Adrenal gland (tissue), 19 donors: ENCODE measurements at places on chromosomes 11 and 22. TPM values are rescaled to one million over a fixed set of nuclear protein-coding genes. Genes with fewer than 3 reads are reported as not detected.
A peak's percentile ranks its signal among the peaks of the same experiment; 100 is the strongest.

ACTN3 gene
- not detected for total RNA-seq

USP2 gene
- total RNA-seq = 9.6 TPM

HBB gene
- total RNA-seq = 1.1 TPM

PAX6 gene
- 0.55 TPM for total RNA-seq

NXPE2 gene
- total RNA-seq = not detected

SUSD2 gene
- total RNA-seq = 41.6 TPM

FOLR3 gene
- 0.88 TPM for total RNA-seq

SRSF8 gene
- total RNA-seq = 42.5 TPM

UCP3 gene
- 0.55 TPM for total RNA-seq

XKR3 gene
- not detected for total RNA-seq

GPR152 gene
- total RNA-seq = not detected

FBLN1 gene
- total RNA-seq = 113 TPM

OVOL1 gene
- total RNA-seq = not detected

PLAAT3 gene
- total RNA-seq = 48.3 TPM

- DNase-seq = no peak
Observed at GRCh38 chr11:105429096-105429910, 180.6 kb upstream of the GRIA4 start.

DNA sequence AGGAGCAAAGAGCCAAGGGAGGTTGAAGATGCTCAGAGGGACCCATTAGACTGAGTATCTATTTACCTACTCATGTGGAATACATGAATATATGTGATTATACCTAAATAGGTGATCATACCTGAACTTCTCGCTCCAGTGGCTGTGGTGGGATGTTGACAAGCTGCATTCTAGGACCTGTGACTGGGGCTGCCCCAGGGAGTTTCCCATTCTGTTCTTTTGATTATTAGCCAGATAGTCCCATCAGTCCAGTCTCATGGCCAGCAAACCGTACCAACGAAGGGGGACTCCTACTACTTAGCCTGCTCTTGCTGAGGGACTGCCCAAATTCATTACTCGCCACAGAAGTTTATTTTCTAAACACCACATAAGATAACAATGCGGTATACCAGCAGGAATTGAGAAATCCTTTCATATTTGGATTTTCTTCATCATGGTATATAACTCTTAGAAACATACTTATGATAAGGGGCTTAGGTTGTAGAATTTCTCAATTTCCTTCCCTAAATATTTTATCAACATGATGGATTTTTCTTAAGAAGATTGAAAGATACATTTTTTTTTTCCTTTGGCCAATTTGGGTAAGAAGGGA is 273.9 kb downstream of the NTM start:
- DNase-seq = no peak

DNA sequence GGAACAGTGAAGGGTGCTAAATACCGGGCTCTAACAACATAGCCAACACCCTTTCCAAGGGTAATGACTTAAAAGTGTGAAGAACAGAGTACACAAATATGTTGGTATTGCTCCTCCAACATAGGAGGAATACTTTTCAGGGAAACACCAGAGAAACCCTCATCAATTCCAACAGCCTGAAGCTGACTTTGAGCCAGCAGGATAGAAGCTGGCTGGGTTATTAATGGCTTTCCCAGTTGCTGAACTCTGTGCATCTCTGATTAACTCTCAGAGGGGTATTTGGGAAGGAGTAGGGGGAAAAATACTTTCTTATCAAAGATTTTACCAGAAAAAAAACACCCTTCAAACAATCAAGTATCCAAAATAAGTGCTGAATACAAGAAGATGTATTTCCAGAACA is 95.6 kb downstream of the AMBRA1 start:
- DNase-seq = no peak

DNA sequence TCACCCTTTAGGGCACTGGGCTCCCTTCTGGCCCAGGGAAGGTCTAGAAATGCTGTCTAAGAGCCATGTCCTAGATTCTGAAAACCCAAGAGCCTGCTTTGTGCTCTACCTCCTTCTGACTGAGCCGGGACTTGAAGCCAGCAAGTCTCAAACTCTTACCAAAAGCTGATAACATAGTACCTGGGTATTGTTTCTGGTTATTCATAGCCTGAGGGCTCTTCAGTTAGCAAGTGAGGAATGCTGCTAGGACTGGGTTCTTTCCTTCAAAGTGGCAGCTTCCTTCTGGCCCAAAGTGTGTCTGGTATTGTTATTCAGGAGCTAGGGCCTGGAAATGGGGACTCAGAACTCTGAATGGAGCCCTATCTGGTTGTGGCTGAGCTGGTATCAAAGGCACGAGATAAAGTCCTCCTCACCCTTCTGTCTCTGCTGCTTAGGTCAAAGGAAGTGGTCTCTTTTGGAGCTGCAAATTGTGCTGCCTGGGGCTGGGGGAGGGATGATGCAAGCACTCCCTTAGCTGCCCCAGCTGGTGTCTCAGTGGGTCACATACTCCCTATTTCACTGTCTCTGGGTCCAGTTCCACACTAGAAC is 696.0 kb upstream of the CCDC179 start:
- DNase-seq = no peak

- DNase-seq = no peak
Observed at GRCh38 chr22:47806894-47807293, 1044.4 kb downstream of the TBC1D22A start.

DNA sequence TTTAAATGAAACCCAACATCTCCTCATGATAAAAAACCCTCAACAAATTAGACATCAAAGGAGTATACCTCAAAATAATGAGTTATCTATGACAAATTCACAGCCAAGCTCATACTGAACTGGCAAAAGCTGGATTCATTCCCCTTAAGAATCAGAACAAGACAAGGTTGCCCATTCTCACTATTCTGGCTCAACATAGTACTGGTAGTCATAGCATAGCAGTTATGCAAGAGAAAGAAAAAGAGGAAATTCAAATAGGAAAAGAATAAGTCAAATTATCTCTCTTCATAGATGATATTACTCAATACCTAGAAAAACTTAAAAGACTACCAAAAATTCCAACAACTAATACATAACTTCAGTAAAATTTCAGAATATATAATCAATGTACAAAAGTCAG is 29.4 kb upstream of the XKR3 start:
- no peak for DNase-seq

GRCh38 chr11:64276653-64277431 is 7.6 kb downstream of the BAD start:
- DNase-seq = no peak

- no peak for DNase-seq
Observed at GRCh38 chr11:119842731-119843130, 113.7 kb upstream of the NECTIN1 start.

- no peak for DNase-seq
Observed at GRCh38 chr11:103883856-103884255, 152.6 kb upstream of the DDI1 start.

DNA sequence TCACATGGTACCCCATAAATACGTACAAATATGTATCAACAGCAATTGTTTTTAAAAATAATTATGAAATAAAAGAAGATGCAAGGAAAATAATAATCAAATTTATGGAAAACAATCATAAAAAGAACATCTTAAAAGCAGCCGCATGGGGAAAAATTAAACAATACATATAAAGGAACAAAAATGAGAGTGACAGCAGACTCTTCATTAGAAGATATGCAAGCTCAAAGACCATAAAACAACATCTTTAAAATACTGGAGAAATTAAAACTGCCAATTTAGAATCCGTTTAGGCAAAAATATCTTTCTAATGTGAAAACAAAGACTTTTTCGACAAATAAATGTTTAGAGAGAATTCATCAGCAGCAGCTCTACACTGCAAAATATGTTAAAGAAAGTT is 190.6 kb upstream of the C11orf58 start:
- DNase-seq = no peak

DNA sequence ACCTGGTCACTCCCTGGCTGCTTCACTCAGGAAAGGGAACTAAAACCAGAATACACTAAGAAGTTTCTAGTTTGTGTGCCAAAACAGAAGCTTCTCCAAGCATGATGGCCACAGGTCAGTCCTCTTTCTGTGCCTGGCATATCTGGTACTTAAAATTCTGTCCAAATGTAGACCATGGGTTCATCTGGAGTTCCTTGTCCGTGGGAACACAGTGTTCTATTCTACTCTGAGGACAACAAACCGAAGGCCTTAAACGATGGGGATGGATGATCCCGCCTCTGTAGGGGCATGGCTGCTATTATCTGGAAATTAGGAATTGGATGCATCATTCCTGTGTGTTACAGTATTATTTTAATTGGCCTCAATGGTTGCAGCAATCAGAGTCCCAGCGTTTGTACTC is 6.1 kb upstream of the DLAT start:
- no peak for DNase-seq

DNA sequence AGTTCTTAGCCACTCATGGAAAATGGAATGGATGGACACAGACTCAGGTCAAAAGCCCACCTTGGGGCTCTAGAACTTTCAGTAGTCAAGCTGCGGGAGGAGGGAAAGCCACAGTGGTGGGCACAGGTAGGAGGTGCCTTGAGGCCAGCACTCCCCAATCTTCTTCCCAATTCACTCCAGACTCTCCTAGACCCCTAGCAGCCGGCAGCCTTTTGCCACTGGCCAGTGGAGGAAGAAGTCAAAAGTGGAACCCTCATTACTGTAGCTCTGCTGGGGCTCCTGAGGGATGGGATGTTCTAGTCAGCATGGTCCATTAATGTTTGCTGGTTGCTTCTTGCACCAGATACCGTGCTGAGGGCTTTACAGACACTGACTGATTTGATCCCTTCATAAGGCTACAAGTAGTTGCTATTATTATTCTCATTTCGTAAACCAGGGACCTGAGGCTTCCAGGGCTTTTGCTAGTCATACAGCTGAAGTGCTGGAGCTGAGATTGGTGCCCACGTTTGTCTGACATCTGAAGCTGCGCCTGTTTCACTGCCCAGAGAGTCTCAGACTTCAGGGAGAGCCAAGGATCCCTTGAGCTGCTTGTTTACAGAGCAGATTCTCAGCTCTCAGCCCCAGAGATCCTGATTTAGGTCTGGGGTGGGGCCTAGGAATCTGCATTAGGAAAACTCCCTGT is 1.1 kb downstream of the UCP3 start:
- no peak for DNase-seq

- DNase-seq = no peak
Observed at GRCh38 chr11:76664578-76665061, 5.9 kb downstream of the LRRC32 start.

GRCh38 chr11:69053546-69054396 is 5.0 kb downstream of the TPCN2 start:
- no peak for DNase-seq

- no peak for DNase-seq
Observed at GRCh38 chr11:64694821-64695365, 28.1 kb downstream of the NRXN2 start.

- peak; percentile 52 for DNase-seq
Observed at GRCh38 chr11:2459796-2460531, 15.2 kb downstream of the KCNQ1 start.

DNA sequence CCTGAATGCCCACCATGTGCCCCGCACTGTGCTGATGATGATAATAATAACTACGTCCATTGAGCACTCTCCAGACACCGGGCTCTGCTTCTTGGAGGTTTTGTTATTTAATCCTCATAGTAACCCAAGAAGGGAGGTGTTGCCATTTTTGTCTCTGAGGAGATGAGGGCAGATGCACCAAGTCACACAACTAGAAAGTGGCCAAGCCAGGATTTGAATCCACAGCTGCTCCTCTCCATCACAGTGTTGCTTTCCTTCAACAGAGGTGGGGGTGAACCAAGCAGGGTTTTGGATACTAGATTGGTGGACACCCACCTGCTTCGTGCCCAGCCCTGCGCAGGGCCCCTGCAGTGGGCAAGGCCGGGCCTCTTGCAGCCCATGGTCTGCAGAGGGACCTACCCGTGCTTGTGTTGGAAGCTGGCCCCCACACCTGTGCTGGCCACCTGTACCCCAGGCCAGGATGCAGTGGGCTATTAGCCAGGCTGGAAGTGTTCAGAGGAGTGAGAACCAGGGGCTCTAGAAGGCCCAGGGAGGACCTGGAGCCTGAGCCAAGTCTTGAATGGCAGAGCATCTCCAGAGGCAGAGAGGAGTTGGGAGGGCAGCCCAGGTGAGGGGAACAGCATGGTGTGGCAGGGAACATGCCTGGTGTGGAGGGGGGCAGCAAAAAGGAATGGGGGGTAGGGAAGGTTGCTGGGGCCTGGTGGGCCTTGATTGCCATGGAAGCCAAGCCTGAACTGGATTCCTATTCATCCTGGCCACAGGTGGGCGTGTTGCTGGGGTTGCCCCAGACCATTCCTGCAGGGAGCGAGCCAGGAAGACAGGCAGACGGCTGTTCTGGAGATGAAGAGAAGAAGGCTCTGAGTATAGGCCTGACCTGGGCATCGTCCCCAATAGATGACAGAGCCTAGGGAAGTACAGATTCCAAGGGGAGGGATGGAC is 2.7 kb upstream of the DPP3 start:
- DNase-seq = no peak
